Ecto neural progenitor cell (in vitro differentiated cells): ENCODE measurements at places on chromosomes 11 and 22.

DNA sequence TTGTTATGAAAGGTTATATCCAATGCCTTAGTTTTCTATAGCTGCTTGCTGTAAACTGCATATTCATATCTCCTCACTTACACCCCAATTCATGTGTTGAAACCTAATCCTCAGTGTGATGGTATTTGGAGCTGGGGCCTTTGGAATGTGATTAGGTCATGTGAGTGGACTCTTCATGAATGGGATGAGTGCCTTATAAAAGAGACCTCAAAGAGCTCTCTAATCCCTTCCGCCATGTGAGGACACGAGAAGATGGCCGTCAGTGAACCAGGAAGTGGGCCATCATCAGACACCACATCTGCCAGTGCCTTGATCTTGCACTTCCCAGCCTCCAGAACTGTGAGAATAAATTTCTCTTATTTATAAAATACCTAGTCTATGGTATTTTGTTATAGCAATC, 79.3 kb downstream of the CYP2R1 start:
- DNase-seq = no peak

DNA sequence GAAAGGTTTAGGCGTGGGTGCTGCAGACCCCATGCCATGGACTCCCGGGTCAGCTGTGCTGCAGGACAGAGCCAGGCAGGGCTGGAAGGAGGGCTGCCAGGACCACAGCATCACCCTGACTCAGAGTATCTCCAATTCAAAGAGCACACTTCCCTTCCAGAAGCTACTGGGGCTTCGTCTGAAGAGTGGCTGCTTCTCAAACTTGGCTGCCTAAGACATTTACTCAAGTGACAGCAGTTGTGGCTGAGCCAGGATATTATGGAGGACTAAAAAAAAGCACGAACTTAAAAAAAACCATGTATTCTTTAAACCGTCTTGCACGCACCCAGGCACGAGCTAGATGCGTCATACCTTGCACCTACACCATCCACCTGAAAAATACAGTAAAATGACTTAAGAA, 13.0 kb upstream of the BID start:
- DNase-seq = no peak

DNA sequence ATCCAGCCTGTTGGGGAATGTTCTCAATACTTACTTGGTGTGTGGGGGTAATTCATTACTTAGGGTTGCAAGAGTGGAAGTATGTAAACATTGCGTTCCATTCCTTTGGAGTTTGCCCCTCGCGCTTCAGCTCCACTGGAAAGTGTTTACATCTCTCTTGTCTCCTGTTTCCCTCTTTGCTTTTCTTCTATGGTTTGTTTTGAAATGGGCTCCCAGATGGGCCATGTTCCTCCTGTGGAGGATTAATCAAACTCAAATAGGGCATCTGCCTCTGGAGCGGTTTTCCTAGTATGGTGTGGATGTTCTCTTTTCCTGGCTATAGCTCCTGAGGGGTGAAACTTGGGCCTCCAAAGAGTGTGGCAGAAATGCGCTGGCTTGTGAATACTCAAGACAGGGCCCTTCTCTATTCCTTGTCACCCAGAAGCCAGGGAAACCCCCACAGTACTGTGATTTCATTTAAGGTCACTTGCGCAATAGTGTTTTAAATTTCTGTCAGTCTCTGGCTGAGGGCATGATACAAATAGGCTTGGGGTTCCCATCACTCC, 51.9 kb downstream of the CD44 start:
- DNase-seq = no peak

GRCh38 chr11:6253197-6253596, 6.4 kb upstream of the CCKBR start:
- DNase-seq = no peak

DNA sequence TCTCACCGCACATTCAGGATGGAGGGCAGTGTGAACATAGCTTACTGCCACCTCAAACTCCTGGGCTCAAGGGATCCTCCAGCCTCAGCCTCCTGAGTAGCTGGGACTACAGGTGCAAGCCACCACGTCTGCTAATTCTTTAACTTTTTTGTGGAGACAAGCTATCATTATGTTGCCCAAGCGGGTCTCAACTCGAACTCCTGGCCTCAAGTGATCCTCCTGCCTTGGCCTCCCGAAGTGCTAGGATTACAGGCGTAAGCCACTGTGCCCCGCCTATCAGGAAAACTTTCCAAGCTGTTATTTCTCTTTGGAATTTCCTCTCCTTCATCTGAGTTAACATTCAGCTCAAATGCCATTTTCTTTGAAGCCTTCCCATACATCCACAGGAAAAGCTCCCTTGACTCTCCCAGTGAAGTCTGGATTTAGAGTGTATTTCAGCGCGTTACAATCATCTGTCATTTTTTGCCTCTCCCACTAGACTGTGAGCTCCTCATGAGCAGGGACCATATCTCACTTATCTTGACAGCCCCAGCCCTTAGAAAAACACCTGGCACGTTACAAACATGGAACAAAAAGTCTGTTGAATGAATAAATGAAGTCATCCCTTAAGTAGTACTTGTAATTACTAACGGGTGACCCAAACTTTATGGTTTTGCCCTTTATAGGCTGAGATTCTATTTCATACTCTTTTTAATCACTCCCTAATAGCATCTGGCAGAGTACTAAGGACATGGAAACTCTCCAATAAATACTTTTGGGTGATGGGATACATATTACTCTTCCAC, 2.2 kb downstream of the MRTFA start:
- no peak for DNase-seq

- DNase-seq = no peak
Measured at GRCh38 chr22:46996595-46997310, 234.3 kb downstream of the TBC1D22A start.

GRCh38 chr11:76543006-76543703, 98.3 kb downstream of the EMSY start:
- no peak for DNase-seq

- DNase-seq = no peak
Measured at GRCh38 chr11:21838427-21838826, 354.5 kb upstream of the ANO5 start.

- DNase-seq = no peak
Measured at GRCh38 chr11:67613313-67613959, 6.7 kb downstream of the NDUFV1 start.

GRCh38 chr22:24107661-24108060, 73.6 kb upstream of the SUSD2 start:
- DNase-seq = no peak

DNA sequence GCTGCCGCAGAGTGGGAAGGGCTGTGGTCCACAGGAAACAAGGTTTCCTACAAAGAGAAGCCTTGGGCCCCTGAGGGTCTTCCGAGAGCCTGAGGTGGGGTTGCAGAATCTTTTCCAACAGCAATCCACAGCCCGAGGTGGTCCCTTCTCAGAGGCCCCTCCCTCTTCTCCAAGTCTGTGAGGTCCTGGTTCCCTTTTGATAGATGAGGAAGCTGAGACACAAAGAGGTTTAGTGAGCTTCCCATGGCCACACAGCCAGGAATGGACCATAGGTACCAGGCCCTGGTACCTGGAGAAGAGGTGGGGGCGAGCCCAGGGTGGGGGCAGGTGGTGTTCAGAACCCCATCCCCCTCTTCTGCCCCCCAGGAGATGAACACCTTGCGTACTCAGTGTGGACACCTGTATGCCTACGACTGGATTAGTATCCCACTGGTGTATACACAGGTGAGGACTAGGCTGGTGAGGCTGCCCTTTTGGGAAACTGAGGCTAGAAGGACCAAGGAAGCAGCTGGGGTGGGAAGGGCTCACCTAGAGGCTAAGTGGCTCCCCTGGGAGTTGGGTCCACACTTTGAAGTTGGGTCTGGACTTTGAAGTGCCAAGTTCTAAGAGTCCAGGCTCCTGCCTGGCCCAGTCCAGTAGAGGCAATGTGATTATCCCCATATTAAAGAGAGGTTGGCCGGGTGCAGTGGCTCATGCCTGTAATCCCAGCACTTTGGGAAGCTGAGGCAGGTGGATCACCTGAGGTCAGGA, 7.0 kb downstream of the BEST1 start:
- no peak for DNase-seq

GRCh38 chr22:42320443-42321416, 50.3 kb upstream of the TCF20 start:
- no peak for DNase-seq

GRCh38 chr11:93054881-93055280, 85.4 kb downstream of the MTNR1B start:
- DNase-seq = no peak

- DNase-seq = no peak
Measured at GRCh38 chr22:46293577-46294260, 3.0 kb upstream of the GTSE1 start.

DNA sequence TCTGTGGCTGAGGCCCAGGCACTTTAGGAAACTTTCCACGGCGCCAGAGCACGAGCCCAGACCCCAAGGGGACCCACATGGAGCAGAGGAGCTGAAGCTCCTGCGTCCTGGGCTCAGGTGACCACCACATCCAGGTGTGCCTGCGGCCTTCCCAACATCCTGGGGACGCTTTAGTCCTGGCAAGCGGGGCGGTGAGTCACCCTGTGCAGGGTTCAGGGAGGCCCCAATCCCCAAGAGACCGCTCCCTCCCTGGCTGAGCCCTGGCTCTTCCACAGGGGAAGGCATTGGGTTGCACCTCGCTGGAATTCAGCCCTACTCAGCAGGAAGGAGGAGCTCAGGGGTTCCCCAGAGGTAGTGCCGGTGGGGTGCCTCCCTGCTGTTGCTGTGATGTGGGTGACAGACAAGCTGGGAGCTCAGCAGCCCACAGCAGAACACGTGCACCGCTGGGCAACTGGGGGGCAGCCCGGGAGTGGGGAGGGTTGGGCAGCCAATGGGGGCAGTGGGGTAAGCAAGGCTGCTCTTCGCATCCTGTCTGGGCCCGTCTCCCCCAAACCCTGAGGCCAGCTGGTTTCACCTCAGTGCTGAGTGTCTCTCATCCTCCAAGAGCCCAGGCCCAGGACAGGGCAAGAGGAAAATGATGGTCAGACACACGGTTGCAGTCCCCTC, 802.8 kb downstream of the BRD1 start:
- DNase-seq = no peak

DNA sequence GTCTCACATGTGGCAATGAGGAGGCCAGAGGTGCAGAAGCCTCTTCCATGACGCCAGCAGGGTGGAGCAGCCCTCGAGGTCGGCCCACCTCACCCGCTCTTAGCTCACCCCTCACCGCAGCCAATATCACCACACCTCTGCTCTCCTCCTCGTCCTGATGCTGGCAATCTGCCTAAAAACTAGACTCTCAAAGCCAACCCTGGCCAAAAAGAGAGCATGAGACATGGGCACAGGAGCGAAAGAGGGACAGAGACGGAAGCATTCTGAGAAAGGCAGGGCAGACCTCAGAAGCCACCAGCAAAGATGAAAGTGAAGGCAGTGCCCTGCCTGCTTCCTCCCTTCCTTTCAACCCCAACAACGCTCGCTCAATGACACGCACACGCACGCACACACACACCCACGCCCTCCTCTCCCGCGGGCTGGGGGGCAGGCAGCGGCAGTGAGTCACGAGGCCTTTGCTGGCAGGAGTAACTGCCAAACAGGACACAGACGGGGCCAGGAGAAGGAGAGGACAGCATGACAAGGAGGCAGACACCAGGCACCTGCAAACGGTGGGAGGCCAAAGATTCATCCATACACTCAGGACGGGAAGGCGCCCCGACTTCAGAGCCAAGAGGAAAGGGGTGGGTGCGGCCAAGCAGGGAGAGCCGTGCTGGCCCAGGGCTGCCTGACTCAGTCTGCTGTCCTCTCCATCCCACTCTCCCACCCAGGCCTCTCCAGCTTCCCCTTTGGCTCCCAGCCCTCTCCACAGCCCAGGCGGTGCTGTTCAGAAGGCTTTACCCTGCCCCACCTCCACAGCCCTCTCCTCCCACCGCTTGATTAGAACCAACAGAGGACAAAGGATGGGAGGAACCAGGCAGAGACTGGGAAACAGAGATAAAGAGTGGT, 11.4 kb downstream of the IGSF9B start:
- no peak for DNase-seq

GRCh38 chr11:44854741-44855492, 95.8 kb downstream of the TP53I11 start:
- DNase-seq = no peak

- DNase-seq = no peak
Measured at GRCh38 chr11:44338026-44338425, 28.1 kb upstream of the ALX4 start.

DNA sequence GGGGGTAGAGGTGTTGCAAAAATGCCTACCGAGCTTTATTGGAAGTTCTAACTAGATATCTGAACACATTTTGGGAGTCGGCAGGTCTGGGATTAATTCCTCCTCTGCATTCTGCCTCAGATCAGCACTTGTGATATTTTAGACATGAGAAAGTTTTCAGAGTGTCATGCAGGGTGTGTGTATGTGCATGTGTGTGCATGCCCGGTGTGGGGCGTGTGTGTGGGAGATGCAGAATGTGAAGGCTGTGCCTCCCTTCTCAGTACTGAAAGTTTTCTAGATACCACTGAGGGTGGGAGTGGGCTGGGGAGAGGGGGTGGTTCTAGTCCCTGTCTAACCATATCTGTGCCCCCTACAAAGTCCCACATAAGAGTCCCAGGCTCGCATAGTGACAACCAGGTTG, 180.0 kb upstream of the NTM start:
- DNase-seq = no peak

GRCh38 chr11:64204464-64204989, 2.0 kb upstream of the FERMT3 start:
- DNase-seq = peak; percentile 54

DNA sequence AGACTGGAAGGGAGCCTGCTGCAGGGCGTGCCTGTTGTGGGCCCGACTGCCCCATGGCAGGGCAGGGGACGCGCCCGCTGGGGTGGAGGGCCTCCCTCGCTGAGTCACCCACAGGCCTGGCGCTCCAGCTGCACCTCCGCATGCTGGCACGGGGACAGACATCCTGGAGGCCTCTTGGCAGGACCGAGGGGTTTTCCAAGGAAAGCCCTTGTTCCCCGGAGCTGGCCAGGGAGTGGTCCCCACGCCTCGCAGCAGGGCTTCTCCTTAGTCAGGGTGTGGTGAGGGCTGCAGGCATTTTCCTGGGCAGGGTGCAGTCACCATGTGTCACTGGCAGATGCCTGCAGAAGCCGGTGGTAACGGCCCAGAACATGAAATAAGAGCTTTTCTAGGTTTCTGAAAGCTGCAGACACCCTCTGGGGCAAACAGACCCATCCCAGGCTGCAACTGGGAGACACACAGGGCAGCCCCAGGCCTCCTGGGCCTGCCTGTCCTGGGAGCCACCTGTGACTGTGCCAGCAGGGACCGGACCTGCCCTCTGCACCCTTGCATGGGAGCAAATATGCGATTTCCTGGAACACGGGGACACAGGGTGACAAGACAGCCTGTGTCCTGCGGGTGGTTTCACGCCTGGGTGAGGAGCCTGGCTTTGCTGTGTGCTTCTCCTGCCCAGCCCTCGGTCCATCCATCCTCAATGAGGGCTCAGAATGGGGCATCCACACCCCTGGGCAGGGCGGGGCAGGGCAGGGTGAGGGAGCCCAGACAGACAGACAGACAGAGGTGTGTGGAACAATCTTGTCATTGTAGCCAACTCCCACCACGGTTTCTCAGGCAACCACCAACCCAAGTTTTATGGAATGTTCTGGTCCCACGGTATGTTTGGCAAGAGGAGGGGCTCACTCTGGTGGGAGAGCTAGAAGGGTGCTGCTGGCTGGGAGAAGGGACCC, 43.2 kb upstream of the FADD start:
- DNase-seq = no peak

- DNase-seq = no peak
Measured at GRCh38 chr11:60776167-60776566, 9.0 kb upstream of the MS4A10 start.
